ENCODE measurements at places on chromosomes 7 and 10.

- no peak for DNase-seq
Measured at GRCh38 chr10:13416760-13417159, 68.7 kb upstream of the SEPHS1 start.

DNA sequence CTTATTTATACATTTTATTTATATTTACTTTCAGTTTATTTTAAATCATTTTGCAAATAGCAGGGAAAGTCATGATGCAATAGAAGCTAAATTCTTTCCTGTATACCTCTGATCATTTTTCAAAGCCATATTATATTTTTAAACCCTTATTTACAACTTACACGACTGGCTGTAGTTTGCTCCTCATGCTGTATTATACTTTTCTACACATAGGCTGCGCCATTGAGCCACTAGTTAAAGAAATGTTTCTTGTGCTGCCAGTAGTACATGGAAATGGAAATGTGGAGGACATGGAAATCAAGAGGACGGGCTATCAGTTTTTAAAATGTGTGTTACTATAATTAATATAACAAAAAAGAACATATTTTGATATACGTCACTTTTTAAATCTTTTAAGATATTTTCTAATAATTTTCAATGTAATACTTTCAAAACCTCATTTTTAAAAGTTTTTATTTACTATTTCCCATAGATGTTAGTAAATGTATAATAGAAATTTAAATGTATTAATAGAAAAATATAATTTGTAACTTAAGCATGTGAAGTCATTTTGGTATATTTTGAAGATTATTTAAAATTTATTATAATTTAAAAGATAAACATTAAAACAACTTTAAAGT is 118.5 kb downstream of the VTI1A start:
- peak; percentile 78 for DNase-seq

DNA sequence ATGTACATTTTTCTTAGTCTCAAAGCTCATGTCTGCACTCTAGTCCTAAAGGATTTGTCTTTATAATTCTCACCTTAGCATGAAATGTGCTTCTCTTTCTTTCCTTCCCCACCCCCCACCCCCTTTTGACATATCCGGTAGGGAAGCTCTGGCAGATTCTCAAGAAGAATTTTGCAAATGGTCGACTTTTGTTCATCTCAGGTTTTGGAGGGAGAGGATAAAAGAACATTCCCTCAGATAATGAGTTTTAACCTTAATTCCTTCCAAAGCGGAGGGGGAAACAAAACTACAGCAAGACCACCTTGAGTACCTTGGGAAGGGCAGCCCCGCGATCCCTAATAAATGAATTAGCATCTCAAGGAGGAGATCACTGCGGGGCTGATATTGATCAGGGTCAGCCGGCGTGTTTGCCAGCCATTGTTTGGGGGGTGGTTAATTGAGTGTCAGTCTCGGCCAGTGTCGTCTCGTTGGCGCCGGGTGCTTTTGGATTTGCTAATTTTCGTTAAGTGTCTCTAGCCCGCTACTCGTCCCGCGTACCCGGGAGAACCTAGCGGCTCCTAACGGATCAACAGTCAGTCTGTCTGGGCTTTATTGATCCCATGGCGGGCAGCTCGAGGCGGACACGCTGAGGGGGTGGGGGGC is 874 bp upstream of the BAMBI start:
- no peak for DNase-seq

GRCh38 chr10:60343254-60343653 is 46.4 kb downstream of the ANK3 start:
- no peak for DNase-seq

GRCh38 chr10:5396556-5397300 is 7.9 kb downstream of the TUBAL3 start:
- DNase-seq: no peak

GRCh38 chr7:36946401-36946739 is 222.1 kb upstream of the AOAH start:
- no peak for DNase-seq

- no peak for DNase-seq
Measured at GRCh38 chr10:49760789-49761188, 1.3 kb downstream of the OGDHL start.

DNA sequence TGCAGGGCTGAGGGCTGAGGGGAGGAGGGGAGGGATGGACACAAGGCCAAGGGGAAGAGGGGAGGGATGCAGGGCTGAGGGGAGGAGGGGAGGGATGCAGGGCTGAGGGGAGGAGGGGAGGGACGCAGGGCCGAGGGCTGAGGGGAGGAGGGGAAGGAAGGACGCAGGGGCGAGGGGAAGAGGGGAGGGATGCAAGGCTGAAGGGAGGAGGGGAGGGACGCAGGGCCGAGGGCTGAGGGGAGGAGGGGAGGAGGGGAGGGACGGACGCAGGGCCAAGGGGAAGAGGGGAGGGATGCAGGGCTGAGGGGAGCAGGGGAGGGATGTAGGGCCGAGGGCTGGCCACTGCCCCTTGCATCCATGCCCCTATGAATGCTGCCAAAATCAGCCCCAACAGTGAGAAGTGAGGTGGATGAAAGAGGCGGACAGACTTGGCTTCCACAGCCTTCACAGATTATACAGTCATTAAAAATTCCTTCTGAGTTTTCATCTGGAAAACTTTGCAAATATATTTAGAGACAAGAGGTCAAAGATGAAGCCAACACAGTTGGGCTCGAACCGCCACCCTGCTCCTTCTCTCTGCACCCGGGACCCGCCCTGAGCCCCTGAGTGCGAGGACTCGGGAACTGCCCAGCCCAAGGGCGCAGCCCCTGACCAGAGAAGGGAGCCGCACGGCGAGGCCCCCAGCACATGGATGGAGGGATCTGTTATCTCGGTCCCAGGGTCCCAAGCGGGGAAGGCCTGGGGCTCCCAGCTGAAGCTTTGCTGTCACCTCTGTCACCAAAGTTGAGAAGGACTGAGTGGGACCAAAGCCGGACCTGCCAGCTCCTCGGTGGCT is 65.8 kb downstream of the DIP2C start:
- no peak for DNase-seq

GRCh38 chr7:97959046-97959445 is 30.9 kb downstream of the OCM2 start:
- no peak for DNase-seq

DNA sequence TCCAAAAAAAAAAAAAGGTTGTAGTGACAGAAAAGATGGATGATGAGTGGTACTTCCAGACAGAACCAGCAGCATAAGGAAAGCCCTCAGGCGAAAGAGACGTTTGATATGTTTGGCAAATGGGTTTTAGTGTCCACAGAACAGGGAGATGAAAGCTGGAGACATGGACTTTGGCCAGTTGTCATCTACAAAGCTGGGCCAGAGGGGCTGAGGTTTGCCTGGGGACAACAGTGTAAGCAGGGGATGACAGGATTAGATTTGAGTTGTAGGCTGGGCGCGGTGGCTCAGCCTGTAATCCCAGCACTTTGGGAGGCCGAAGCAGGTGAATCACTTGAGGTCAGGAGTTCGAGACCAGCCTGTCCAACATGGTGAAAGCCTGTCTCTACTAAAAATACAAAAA is 47.8 kb upstream of the ELN start:
- no peak for DNase-seq

GRCh38 chr7:921581-922333 is 32.7 kb downstream of the ADAP1 start:
- no peak for DNase-seq

DNA sequence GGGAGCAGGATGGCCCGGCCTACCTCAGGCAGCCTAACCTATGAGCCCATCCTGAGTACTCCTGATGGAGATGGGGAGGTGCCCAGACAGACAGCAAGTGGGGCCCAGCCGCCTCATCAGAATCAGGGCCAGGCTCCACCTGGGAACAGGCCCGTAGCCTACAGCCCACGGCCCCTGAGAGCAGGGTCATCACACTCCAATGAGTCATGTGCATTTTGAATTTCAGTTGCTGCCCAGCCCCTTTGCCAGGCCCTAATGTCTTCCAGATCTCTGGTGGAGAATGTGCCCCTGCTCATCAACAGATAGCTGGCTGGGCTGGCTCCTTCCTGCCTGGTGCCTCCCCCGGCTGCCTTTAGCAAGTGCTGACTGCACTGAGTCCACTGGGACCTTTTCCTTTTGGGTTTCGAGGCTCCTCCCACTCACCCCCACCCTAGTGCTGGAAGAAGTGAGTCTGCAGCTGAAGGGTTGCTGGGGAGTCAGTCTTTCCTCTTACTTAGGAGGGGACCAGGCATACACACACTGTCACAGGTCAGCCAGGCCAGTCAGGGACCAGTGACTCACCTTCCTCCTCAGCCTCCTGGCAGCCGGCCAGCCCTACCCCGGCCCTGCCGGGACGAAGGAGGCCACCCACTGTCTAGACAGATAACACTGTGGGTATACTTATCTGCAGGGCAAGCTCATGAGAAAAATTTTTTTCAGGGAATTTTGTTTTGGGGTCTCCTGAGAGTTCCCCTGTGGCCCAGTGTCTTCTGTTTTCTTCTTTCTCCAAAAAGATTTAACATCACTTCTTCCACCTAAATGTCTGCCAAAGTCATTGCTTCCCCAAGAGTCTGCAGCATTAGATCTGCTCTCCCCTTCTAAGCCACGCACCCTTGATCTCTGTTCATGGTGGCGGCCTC is 9.1 kb upstream of the ASIC3 start:
- peak; percentile 43 for DNase-seq

- DNase-seq: no peak
Measured at GRCh38 chr10:72418679-72419078, 64.0 kb upstream of the DNAJB12 start.

DNA sequence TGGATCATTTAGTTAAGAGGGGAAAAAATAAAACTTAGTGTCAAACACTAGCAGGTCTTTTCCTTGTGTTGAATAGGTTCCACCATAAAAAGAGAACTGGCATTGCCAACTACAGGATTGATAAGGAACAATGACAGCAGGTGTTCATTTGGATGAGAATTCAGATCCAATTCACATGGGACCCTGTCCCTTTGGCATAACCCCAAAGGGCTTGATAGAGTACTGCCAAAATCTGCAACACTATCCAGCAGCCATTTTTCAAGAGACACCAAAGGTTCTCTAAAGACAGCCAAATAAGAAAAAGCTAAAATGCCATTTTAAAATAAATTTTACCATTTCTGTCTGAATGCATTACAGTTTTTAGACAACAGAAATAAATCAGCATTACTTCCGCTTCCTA is 422.3 kb downstream of the DGKB start:
- no peak for DNase-seq

GRCh38 chr7:117096330-117096729 is 143.0 kb downstream of the ST7 start:
- no peak for DNase-seq

GRCh38 chr10:119817991-119818888 is 54.4 kb downstream of the MCMBP start:
- DNase-seq: no peak

DNA sequence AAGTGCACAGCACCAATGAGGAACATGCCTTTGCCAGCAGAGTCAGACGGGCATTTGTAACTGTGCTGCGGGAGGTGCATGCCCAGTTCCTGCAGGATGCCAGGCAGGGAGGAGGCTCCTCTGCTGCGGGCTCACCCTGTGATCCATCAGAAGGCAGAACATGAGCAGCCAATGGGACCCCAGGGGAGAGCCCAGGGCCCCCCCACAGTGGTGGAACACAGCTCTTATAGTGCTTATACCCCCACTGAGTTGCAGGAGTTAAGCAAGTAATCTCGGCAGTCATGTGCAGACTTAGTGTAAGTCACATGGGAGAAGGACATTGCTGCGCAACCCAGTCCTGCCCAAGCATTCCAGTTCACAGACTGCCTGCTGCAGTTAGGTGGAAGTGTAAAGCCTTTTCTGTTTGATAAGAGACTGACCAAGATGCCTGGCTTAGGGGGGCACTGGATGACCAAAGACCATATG is 120.3 kb upstream of the TMEM106B start:
- DNase-seq: no peak

DNA sequence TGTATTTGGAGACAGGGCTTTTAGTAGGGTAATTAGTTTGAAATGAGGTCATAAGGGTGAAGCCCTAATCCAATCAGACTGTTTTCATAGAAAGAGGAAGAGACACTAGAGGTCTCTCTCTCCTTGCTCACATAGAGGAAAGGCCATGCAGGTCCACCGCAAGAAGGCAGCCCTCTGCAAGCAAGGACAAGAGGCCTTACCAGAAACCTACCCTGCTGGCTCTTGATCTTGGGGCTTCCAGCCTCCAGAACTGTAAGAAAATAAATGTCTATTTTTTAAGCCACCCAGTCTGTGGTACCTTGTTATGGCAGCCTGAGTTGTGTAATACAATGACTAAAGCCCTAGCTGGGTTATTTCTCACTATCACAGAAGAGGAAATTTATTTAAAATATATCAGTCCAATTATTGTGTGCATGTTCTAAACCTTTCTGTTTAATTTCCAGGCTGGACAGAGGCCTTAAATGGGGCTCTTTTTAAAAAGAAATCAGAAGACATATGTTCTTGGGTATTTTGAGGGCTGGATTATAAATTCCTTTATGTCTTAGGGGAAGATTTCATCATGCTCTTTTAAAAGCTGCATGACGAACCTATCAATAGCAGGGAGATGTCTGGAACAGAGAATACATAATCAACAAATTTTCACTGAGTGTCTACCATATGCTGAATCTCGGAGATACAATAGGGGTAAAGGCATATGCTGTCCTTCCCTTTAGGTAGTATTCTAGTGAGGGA is 12.9 kb upstream of the TMEM26 start:
- DNase-seq: no peak

DNA sequence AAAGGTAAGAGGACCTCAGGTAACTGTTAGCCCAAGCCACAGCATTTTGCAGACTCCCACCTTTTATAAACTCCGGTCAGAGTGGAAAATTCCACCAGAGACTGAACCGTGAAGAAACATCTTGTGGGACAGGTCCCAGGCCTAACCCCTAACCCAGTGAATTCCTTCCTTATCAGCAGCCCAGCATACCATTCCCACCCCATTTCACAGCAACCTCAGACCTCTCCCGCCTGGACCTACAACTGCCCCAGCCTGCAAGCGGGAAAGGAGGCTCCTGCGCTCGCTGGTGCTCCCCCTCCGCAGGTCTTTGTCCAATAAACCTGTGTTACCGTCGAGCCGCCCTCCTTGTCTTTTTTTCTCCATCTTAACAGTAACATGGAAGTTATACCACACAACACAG is 736.6 kb downstream of the MAGI2 start:
- no peak for DNase-seq
